Stimulated activated CD8-positive, alpha-beta memory T cell treated with anti-CD3 and anti-CD28 coated beads, Interleukin-7, amount 100 ng/mL, for 1 hour (primary cell): ENCODE measurements at places on chromosomes 5 and 9.

DNA sequence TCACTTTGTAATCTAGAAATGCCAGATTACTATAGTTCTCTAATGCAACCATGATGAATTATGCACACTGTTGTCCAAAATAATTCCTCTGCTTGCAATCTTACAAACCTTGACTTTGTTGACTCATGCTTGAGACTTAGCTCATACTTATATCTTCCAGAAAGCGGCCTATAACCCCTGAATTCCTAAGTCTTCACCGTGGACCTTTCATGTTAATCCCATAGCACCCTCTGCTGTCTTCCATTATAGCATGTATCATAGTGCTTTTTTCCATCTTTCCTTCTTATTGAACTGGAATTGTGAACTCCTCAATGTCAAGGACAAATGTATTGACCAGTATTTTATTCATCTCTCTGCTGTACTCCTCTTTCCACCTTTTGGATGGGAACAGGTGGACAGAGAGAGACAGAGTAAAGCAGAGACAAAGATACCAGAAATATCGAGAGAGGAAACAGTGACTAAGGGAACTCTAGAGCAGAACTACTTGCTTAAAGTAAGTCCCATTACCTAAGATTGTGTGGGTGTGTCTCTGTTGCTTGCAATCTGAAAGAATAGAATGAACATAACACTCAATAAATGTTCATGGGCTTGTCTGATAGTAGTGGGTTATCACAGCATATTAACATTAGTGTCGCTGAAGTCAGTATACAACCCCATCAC is 110.0 kb downstream of the LURAP1L start:
- no peak for DNase-seq

DNA sequence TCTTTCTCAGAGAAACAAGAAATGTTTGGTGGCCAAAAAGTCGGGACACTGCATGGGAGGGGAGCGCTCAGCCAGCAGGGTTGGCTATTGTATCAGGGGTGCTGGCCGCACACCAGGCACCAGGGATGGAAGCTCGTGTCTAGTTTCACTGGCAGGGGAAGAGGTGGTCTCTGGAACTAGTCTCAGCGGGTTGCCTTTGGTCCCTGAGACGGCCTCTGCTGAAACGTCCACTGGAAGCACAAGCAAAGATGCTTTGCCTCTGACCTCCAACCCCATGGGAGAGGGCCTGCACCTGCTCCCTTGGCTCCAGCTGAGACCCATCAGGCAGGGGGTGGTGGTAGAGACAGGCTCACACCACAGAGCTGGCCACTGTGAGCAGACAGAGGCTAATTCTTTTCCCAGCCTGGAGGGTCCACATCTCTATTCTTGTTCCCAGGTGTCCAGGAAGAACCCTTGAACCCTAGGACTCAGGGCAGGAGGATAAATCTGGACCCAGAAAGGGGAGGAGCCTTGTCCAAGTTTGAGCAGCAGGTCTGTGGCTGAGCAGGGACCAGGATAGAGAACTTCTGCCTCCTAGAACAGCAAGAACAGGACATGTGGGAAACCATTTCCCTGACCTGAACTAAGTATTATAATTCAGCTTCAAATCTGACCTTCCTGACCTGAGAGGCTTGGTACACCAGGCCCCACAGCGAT is 102.6 kb downstream of the RGS3 start:
- DNase-seq: no peak

GRCh38 chr5:54902791-54903473 is 82.5 kb downstream of the ESM1 start:
- DNase-seq: no peak

GRCh38 chr9:92308893-92309292 is 15.4 kb upstream of the IARS1 start:
- DNase-seq: no peak

DNA sequence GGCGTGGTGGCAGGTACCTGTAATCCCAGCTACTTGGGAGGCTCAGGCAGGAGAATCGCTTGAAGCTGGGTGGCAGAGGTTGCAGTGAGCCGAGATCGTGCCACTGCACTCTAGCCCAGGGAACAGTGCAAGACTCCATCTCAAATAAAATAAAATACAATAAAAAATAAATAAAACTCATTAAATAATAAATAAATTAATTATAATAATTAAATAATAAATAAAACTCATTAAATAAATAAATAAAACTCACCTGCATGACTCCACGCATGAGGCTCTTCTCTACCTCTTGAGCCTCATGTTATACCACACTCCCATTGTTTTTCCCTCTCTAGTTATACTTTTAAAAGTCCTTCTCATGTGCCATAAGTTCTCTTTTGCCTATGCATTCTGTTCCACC is 995.4 kb downstream of the MAT2B start:
- no peak for DNase-seq

DNA sequence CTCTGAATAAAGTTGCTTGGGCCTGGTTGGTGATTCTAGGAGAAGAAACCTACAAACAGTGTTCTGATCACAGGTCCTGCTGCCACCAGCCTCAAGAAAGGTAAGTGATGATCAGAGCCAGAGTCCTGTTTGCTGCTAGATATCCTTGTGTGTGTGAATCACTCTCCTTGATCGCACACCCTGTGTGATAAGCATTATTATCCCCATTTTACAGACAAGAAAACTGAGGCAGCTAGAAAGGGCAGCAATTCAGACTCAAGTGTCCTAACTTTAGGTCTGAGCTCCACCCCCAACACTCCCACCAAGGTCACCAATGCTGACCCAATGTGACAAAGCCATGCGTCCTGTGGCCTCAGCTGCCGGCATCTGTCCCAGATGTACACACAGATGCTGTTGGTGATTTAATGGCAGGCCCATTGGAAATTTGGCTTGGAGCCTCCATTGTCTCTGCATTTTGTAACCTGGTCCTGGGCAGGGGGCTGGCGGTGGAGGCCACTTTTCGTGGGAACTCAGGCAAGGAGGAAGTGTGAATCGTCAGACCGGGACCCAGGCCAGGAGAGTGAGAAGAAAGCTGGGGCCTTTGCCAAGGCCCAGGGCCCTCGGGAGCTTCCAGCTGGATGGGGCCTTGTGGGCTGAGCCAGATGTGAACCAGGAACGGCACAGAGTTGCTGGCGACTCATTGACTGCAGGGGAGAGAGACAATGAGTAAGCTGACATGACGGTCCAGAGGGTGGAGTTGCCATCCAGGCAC is 29.8 kb upstream of the GGTA1 start:
- DNase-seq: no peak

- DNase-seq: no peak
Measured at GRCh38 chr5:32583582-32584232, 1.6 kb upstream of the SUB1 start.

DNA sequence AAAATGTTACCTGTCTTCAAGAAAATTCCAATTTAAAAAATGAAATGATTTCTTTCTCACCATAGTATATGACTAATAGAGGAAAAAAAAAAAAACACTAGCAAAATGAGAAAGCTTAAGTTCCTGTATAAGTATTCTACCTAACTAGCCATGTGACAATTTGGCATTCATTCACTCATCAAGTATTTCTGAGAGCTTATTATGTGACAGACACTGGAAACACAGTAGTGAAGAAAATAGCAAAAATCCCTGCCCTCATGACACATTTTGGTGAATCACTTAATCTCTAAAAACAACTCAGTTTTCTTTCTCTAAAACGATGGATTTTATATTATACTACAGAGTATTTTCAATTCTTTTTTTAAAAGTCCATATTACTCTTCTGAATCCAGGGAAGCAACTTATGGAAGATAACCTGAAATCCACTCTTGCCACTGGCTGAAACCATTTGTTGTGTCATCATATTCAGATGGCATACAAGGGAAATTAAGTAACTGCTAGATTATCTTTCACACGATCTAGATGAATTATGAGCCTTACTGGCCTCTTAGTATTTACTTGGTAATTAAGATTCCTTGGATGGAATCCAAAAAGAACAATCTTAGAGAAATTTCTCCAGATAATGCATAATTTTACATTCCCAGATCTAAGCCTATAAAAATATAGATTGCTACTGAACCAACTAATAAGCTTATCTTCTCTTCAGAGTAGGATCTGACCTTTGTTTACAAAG is 5.5 kb downstream of the PTBP3 start:
- no peak for DNase-seq

GRCh38 chr5:55218967-55219366 is 8.1 kb downstream of the MCIDAS start:
- DNase-seq: no peak

DNA sequence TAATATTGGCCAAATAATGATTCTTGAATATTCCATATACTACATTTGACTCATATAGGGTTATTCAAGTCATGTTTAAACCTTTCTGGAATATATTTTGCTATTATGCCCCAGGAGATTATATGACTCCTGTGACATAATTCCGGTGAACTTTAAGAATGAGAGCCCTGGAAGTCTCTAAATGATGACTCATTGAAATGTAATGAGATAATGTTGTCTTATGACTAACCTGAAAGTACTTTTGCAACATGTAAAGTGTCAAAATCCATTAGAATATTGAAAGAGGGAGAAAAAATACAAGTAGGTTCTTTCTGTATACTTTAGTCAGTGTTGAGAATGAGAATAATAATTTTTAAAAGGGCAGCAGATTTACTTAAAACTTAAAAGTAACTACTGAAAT is 830.4 kb downstream of the MAT2B start:
- DNase-seq: no peak
